CD4-positive, CD25-positive, alpha-beta regulatory T cell (primary cell): ENCODE measurements at places on chromosomes 1 and 21.

GRCh38 chr1:157781048-157781447, 4.1 kb upstream of the FCRL2 start:
- peak; percentile 22 for DNase-seq

GRCh38 chr1:77399250-77400086, 117.6 kb downstream of the AK5 start:
- DNase-seq: no peak

GRCh38 chr1:1915911-1916840, 1.1 kb downstream of the CALML6 start:
- no peak for DNase-seq

DNA sequence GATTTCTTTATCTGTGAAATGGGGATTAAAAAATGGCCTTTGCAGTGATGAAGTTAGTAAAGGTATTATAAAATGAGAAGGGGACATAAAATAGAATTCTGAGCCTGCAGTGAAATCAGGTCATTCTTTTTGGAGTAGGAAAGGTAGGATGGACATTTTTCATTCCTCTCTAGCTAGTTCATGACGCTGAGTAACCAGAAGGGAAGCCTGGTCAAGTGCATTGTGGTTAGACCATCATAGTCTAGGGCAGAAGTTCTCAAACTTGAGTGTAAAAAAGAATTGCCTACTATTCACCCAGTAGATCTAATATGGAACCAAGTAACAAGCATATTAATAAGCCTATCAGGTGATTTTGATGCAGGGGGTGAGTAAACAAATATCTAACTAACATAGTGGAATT, 50.8 kb downstream of the TGFB2 start:
- DNase-seq: no peak

GRCh38 chr1:89688607-89689006, 55.7 kb downstream of the LRRC8C start:
- no peak for DNase-seq

DNA sequence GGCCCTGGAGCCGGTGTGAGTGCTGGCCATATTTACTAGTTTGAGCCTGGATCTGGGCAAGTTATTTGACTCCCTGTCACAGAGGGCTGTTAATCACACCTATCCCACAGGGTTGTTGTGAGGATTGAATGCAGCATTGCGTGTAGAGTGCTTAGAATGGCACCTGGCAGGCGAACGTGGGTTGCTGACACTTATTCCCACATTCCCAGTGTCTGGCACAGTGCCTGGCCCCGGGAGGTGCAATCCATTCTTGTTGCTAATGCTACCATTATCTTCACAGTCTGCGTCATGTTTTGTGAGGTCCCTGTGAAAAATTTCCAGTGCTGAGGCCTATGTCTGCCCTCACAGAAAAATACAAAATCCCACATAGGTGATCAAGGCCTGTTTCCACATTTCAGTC, 66.1 kb downstream of the CD2 start:
- DNase-seq: no peak

GRCh38 chr21:45979141-45979631, 2.4 kb upstream of the COL6A1 start:
- no peak for DNase-seq

GRCh38 chr1:97340951-97341350, 579.9 kb downstream of the DPYD start:
- no peak for DNase-seq

GRCh38 chr1:157595356-157595755, 2.5 kb downstream of the FCRL4 start:
- DNase-seq: no peak

DNA sequence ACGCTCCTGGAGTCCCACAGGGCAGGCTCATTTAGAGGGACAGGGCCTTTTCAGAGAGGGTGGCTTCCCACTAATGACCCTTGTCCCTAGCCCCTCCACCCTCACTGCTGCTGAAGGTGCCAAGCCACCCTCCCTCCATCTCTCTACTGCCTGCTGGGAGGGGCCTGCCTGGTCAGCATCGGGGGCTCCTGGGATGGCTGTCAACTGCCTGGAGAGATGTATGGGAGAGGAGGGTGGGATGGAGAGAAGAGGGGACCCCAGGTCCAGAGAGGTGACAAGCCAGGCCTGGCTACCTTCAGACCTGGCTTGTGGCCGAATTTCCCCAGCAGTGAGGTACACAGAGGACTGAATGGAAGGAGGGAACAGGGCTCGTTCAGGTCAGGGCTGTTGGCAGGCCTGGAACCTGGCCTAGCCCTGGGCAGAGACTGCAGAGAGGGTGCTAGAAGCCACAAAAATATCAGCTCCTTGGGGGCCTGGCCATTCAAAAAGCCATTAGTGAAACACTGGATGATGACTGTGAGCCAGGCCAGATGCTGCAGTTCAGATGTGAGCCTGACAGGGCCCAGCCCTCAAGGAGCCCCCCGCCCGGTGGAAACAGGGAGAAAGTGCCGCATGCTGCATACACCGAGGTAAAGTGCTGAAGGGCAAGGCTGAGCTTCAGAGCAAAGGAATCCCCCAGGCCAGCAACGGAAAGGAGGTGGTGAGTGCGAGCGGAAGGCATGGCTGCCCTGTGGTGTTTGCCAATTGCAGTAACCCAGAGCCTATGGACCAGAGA, 20.0 kb downstream of the MMEL1 start:
- no peak for DNase-seq

- no peak for DNase-seq
These were observed 617 bp upstream of the ADGRL2 start for GRCh38 chr1:81799939-81800694.

DNA sequence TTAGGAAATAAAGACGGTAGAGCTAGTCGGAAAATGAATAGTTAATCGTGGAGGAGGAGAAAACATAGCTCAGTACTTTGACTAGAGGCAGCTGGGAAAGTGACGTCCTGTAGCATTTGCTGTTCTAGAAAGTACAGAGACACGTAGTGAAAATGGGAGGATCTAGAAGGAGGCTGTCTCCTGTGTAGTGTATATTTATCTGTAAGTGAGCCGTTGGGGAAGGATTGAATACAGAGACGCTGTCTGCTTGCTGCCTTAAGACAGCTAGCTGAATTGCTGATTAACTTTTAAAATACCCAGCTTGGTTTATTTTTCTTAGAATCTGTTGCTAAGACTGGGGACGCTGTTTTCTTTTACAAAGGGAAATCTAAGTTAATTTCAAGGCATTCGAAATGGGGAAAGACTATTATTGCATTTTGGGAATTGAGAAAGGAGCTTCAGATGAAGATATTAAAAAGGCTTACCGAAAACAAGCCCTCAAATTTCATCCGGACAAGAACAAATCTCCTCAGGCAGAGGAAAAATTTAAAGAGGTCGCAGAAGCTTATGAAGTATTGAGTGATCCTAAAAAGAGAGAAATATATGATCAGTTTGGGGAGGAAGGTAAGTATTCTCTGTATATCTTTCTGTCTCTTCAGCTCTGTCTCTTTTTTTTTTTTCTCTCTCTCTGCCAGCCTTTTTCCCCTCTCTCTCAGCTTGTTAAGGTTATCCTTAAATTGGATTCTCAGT, at the start of gene DNAJB4:
DNAJB4 (plus strand) TSS at position 221 of the 729 bp plus-strand sequence; CDS start at position 393, 172 bp downstream.
- DNase-seq: peak; percentile 97

DNA sequence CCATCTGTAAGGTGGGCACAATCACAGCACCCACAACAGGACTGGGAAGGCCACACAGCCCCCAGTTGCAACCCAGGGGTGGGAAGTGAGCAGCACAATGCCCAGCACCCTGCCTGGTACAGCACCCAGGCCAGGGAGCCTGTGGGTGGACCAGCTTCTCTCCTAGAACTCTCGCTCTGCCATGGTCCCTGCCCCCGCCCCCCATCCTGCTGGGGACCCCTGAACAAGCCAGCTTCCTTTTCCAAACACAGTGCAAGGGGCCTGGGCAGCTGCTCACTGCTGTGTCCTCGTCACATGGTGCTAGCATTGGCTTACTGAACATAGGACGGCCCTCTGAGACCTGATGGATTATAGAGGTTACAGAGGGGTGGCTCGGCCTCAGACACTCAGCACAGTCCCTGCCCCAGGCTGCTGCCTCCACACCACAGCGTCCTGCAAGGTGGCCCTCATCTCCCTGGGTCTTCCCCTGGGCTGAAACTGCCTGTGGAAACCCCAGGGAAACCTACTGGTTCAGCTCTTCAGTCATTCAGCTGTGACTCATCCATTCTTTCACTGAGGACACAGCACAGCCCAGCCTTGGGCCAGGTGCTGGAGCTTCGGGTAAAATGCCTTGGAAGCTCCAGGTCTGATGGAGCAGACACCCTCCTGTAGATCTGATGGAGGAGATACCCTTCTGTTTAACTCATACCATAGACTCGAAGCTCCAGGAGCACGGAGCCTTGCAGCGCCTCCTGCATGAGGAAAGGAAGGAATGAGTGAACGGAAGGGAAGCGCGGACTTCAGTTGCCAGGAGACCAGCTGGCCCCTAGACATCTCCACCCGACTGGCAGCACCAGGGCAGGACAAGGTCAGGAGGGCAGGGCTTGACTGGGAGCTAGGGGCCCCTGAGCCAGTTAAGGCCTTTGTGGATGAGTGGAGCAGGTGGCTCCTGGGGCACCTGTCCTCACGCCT, 8.1 kb upstream of the PRDM16 start:
- no peak for DNase-seq

DNA sequence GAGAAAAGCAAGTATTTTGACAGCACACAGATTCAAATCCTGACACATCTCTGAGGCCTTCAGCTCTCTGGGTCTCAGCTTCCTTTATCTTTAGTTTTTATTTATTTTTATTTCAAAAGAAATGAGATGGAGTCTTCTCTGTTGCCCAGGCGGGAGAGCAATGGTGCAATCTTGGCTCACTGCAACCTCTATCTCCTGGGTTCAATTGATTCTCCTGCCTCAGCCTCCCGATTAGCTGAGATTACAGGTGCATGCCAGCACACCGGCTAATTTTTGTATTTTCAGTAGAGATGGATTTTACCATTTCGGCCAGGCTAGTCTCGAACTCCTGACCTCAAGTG, 19.1 kb upstream of the ATP2B4 start:
- no peak for DNase-seq

- DNase-seq: no peak
These were observed 5.3 kb upstream of the TMEM52 start for GRCh38 chr1:1924386-1924785.

GRCh38 chr1:160748878-160749269, 9.8 kb downstream of the SLAMF7 start:
- DNase-seq: no peak

DNA sequence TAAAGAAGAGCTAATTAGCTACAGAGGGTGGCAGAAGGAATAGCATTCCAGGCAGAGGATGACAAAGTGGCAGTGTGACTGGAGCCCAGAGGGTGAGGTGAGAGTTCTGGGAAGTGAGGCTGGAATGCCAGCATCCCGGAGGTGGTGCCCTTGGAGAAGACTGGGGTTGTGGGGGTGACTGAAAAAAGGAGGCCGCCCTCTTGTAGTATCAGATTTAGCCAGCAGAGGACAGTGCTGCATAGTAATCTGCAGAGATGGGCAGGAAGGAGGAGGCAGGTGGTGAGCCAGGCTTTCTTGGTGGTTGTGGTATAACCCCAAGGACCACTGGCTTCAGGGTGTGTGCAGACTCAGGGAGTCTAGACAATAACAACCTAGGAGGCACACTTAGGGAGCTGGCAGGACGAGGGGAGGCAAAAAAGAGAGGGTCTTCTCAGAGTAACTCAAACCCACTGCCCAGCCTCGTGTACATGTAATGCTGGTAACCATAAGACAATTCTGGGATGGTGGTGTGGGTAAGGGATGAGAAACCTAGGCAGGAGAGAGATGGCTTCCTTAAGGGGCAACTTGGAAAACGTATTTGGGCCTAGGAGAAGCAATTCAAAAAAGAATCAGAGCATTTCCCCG, 30.5 kb downstream of the MROH7 start:
- DNase-seq: peak; percentile 68

DNA sequence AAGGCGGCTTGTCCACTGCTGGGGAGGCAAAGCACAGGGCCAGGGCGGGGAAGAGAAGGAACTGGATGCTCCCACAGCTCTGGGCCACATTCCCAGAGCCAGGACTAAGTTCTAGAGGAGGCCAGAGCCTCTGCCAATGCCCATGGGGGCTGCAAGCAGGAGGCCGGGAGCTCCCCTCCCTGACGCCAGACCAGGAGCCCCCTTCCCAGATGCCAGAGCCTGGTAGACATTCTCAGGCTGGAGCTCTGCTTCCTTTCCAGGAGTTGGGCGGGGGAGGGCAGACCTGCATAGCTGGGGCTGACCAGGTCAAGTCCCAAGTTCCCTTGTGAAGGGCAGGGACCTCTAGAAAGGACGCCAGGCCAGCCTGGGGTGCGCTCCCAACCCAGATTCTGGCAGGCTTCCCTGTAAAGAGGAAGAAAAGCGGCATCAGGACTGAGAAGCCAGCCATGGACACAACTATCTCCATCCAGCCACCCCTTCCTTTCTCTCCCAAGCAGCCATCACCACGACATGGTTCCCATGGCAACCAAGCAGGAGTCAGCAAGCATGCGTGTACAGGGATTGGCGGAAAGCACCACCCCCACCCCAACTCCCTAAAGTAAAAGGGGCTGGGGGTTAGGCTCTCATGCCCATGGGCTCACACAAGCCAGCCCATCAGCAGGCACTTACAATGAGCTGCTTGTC, 13.4 kb downstream of the KIF21B start:
- no peak for DNase-seq

DNA sequence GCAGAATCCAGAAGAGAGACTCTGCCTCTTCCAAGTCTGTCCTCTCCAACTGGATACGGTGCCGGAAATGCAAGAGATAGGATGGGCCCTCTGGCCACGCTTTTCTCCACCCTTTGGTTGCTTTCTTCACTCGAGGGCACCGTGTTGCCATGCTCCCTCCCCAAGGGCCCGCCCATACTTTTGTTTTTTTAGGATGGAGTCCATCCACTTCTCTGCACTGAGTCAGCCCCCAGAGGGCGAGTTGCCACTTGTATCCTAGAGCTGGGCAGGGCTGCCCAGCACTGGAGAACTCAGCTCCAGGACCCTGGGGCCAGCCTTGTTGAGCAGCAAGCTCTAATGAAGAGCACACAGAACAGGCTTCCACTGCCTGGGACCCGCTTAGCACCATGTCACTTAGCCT, 25.5 kb downstream of the IFNGR2 start:
- no peak for DNase-seq

GRCh38 chr1:79760531-79760930, 754.0 kb upstream of the ADGRL4 start:
- DNase-seq: no peak

- DNase-seq: no peak
These were observed 42.2 kb downstream of the NTNG1 start for GRCh38 chr1:107183011-107183410.

DNA sequence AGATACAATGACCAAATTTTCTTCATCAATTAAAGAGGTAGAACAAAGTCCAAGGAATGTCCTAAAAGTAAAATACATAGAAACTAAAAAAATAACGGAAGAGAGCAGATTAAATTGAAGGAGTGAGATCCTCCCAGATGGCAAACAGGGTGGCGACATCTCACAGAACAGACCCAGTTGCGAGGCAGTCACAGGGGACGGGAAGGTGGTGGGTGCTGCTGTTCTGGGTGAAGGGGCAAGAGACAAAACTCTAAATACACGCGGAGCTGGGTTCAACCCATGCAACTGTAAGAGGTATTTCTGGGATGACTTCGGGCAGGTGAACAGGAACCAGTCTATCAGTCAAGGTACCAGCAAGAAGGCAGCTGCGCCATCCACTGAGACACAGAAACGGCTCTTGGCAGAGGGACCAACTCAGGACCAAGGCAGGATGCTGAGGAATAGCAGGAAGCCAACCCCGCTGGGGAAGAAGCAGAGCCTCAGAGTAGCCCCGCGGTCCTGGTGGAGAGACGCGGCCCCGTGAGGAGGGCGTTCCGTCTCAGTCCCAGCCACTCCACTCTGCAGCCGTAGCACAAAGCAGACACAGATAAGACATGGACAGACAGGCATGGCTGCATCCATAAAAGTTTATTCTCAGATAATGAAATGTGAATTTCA, 32.2 kb downstream of the WDR4 start:
- no peak for DNase-seq
